GM23338 (cell line): ENCODE measurements at places on chromosomes 2 and 18.

DNA sequence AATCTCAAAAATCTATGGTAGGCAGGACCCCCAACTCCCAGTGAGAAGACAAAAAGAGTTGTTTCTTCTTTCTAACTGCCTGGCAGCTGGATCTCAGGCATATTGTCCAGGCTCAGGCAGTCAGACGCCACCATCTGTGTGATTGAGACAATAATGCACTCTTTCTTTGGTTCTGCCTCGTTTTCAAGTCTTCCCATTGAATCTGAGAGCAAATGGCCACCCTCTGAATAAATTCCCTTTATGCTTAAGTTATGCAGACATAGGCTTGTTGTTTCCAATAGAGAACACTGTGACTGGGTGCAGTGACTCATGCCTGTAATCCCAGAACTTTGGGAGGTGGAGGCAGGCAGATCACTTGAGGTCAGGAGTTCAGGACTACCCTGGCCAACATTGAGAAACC, 15.3 kb upstream of the CD207 start:
- DNase-seq, result no peak

DNA sequence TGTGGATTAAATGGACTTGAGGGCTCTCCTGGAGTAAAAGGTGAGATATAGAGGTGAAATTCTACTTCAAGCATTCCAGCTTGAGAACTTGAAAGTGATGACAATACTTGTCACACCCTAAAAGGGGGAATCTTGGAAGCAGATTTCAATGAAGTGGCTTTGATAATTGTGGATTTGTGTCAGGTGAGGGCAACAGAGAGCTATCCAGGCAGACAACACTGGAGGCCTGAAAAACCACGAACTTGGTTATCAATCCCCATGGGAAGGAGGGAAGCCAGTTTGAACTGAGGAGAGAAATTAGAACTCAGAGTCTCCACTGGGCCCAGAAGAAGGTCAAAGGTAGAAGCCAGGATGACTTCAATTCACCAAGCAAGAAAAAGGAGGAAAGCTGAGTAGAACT, 263.9 kb downstream of the FIGN start:
- peak; percentile 29 for DNase-seq

DNA sequence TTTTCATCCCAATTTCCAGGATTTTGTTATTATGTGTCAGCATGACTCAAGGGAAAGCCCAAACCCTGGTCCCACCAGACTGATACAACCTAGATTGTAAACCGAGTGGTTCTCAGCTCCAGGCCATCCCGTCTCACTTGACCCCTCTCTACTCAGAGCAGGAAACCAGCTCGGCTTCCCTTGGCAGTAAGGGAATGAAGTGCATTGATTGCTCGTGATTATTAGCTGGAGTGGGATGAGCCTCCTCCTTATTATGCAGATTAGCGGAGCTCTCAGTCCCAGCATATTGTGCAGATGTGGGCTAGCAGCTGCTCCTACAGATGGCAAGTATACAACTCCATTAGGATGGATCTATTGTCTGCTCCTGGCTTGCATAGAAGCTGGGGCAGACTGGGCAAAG, 167.6 kb downstream of the LNPK start:
- peak; percentile 37 for DNase-seq

GRCh38 chr2:141498561-141498960, 632.3 kb downstream of the LRP1B start:
- DNase-seq, result no peak

DNA sequence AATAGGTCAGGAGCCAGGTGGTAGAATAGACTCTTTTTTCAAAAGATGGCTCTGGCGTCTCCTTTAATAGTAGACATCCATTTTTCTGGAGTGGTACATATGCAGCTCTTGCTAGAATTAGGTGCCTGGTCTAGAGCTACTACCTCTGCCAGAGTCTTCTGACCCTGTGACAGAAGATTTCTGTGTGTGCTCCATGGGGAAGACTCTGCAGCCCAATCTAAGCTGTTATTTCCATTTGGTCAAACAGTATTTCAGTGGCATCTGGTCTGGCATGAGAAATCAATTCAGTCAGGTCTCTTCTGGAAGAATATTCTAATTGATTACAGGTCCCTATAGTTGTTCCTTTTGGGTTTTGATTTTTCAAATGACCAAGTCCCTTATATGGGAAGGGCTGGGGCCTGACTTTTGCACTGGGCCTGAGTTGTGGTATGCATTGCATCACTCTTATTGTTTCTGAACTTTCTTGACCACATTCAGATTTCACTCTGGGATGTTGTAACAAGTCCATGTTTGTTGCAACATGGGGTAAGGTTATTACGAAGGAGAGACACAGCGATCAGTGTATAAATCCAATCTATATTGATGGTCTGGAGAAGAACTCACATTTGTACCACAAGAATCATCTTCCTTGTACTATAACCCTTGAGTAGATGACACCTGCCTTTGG, 12.1 kb downstream of the MXD1 start:
- no peak for DNase-seq

DNA sequence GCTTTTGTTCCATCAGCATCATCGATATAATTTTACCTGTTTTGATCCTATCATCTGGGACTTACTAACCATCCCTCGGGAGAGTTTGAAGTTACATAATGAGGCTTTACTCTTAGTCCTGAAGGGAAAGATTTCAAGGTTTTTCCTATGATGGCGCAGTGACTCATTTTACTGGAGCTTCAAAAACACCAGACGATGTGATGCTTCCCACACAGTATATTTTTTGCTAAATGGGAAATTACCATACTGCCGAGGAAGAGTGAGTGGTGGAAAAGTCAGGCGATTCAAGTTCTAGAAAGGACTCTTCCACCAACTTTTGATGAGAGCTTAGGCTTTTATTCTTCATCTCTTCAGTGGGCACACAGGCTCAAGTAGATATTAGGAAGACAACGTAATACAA, 44.6 kb upstream of the GCG start:
- no peak for DNase-seq

DNA sequence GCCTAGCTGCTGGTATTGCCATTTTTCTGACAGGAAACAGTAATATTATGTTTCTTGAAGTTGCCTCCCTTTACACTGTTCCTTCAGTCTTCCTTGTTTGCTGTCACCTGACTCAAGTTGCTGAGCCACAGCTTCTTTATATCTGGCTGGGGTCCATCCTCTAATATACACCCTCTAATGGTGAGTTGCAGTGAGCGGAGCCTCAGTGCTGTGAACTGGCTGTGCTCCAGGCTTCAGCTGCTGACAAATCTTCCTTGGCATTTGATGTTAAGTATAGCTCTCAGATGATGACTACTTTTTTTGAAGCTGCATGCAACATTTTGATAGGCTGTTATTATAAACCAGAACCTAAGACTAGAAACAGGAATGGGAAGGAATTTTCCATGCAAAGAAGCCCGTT, 366.7 kb downstream of the NUP35 start:
- no peak for DNase-seq

DNA sequence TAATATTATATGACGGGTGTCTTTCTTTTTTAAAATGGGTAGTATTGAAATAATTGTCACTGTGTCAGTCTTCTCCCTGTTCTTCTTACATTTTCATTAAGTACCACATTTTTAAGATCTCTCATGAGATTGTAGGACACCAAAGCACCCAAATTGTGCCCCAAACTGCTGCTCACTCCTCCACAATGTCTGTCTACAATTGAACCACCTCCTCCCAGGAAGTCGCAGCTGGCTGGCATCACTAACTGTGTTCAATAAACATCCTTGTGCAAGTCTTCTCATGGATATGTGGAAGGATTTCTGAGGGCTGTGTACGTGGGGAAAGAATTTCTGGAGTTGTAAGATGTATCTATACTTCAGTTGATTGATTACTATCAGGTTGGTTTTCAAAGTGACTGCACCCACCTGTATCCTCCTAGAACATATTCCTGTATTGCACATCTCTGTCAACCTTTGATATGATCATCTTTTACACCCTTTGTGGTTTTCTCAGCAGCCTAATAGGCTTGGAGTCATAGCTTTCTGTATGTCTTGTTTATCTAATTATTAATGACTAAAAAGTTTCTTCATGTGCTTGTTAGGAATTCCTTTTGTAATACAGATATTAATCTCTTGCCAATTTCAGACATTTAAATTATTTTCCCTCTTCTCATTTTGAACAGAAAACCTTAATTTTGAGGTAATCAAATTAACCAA, 774.9 kb downstream of the RNF144A start:
- DNase-seq, result no peak

- DNase-seq, result peak; percentile 54
These were observed 15.7 kb downstream of the COPS8 start for GRCh38 chr2:237101118-237101979.

DNA sequence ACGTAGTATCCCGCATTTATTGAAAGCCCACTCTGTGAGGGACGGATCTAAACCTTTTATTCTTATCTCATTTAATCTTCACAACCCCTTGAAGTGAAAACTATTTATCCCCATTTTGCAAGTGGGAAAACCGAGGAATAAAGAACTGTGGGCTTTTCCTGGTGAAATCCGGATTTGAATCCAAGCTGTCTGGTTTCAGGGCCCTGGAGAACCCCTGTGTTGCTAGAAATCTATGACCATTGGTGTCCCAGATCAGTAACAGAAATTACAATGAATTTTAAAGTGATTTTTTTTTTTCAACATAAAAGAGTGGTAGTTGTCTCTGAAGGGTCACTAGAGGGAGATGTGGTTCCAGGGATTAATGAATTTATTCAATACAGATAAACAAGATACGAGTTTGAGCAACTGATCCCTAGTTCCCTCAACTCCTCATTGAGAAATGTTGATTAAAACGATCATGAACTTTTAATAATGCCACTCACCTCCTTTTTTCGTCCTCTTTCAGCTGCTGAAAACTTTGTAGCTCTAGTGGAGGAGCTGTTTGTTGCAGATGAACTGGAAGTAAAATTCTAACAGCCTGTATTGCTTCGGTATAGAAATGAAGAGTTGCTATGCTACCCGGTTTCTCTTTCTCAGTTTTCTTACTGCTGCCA, 940 bp downstream of the XRCC5 start:
- peak; percentile 31 for DNase-seq

DNA sequence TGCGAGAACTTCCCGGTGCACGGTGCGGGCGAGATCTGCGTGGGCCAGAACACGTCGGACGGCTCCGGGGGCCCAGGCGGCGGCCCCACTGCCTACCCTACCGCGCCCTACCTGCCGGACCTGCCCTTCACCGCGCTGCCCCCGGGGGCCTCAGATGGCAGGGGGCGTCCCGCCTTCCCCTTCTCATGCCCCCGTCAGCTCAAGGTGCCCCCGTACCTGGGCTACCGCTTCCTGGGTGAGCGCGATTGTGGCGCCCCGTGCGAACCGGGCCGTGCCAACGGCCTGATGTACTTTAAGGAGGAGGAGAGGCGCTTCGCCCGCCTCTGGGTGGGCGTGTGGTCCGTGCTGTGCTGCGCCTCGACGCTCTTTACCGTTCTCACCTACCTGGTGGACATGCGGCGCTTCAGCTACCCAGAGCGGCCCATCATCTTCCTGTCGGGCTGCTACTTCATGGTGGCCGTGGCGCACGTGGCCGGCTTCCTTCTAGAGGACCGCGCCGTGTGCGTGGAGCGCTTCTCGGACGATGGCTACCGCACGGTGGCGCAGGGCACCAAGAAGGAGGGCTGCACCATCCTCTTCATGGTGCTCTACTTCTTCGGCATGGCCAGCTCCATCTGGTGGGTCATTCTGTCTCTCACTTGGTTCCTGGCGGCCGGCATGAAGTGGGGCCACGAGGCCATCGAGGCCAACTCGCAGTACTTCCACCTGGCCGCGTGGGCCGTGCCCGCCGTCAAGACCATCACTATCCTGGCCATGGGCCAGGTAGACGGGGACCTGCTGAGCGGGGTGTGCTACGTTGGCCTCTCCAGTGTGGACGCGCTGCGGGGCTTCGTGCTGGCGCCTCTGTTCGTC, 1.7 kb downstream of the FZD7 start:
- peak; percentile 64 for DNase-seq

DNA sequence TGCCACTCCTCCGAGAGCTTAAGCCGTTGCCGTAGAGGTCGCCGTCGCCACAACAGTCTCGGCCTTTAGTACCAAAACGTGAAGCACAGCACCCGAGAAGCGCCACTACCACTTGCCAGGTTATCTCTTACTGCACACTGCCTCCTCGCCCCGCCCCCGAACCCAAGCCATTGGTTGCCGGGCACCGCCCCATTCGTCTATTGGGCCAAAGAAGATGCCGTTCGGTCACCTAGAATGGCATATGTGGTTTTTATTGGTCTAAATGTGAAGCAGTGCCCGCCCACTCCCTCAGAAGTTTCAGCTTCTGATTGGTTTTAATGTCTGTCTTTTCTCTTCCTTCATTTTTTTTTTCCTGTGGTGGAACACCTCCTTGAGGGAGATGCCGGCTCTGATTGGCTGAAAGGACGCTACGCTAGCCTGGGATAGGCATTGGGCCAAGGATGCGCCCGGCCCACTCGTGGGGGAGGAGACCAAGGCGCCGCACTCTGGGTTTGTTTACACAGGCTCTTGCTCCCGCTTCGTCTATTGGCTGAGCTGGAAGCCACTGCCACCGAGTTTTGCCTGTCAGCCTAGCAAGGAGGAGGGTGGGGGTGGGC, at the start of gene PAIP2B:
Gene PAIP2B, minus strand, starts transcription at position 139 of the 596 bp plus-strand sequence. CDS start 24,514 bp downstream, outside the sequence.
- peak; percentile 100 for DNase-seq

DNA sequence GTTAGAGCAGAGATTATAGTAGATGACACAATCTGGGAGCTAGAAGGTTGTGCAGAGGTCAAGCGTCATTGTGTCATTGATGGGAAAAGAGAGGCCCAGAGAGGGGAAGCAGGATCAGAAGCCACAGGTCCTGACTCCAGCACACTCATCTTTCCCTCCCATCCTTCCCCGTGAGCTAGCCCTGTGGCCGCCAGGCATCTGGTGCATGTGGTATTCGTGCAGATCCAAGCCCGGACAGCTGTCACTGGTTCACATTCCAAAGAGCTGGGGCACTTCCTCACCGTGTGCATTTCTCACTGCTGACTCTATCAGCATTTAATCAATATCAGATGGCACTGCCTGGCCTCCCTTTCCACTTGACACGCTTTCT, 94.1 kb upstream of the THOC1 start:
- peak; percentile 28 for DNase-seq

- DNase-seq, result no peak
These were observed 86.2 kb downstream of the METTL8 start for GRCh38 chr2:171347591-171348032.
